ENCODE measurements at places on chromosomes 7 and 10.

GRCh38 chr7:27958933-27959548, 219.1 kb downstream of the TAX1BP1 start:
- no peak for DNase-seq

DNA sequence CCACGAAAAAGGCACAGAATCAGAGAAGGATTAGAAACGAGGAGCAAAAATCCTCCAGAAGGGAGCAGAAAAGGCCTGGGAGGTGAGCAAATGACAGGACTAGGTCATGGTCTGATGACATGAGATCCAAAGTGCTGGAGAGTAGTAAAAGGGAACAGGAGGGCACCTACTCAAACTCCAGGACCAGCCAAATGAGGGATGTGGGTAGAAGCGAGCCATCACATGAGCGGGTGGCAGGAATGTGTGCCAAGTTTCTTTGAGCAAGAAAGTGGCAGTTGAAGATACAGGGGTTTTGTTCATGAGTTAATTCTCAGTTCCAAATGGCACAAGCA, 112.6 kb downstream of the RNF32 start:
- DNase-seq, result no peak

DNA sequence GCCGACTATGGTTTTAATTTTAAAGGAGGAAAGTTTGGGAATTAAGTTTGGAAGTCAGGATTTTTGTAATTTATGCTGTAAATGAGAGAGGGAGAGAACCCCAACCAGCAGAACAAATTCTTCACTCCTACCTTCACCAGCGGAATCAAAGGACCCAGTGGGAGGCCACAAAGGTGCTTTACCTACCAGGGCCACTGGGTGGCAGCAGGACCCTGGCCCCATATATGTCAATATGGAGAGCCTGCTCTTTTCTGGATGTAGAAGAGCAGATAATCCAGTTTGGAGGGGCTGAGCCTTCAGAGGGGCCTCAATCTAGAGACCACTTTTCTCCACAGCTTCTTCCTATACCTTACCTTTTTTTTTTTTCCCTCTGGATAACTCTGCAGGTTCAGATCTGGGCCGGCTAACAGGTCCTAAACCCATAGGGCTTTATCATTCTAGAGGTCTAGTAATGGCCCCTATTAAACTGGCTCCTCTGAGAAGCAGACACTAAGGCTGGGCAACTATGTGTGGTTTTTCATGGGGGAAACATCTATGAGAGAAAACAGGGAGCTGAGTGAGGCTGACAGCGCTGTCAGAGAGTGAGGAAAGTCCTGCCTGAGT, 8.5 kb upstream of the SCD start:
- DNase-seq, result no peak

- DNase-seq, result no peak
These were observed 798.3 kb downstream of the NXPH1 start for GRCh38 chr7:9231630-9232121.

GRCh38 chr7:149772241-149772955, 990 bp downstream of the ZNF467 start:
- no peak for DNase-seq

DNA sequence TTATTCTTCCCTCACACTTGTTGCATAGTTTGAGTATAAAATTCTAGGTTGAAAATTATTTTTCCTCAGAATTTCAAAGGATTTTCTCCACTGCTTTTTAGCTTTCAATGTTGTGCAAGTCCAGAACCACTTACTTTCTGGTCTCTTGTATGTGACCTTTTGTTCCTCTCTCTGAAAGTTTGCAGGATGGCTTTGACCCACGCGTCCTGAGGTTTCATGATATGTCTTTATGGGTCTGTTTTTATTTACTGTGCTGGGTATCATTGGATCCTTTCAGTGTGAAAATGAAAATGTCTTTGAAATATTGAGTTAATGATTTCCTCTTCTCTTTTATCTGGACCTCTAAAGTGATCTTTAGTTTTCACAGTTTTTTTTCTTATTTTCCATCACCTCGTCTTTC, 38.5 kb downstream of the C1GALT1 start:
- no peak for DNase-seq

Data from smooth muscle cell of the brain vasculature (primary cell).